ENCODE measurements at places on chromosomes 2 and 18. TPM values are rescaled to one million over a fixed set of nuclear protein-coding genes. Genes with fewer than 3 reads are reported as not detected.

Gene FEV
- not detected for polyA plus RNA-seq

Gene UGT1A5
- polyA plus RNA-seq, result not detected

Gene MC2R
- polyA plus RNA-seq, result not detected

- no peak for DNase-seq
These were observed 72.5 kb upstream of the NYAP2 start for GRCh38 chr2:225326969-225327368.

DNA sequence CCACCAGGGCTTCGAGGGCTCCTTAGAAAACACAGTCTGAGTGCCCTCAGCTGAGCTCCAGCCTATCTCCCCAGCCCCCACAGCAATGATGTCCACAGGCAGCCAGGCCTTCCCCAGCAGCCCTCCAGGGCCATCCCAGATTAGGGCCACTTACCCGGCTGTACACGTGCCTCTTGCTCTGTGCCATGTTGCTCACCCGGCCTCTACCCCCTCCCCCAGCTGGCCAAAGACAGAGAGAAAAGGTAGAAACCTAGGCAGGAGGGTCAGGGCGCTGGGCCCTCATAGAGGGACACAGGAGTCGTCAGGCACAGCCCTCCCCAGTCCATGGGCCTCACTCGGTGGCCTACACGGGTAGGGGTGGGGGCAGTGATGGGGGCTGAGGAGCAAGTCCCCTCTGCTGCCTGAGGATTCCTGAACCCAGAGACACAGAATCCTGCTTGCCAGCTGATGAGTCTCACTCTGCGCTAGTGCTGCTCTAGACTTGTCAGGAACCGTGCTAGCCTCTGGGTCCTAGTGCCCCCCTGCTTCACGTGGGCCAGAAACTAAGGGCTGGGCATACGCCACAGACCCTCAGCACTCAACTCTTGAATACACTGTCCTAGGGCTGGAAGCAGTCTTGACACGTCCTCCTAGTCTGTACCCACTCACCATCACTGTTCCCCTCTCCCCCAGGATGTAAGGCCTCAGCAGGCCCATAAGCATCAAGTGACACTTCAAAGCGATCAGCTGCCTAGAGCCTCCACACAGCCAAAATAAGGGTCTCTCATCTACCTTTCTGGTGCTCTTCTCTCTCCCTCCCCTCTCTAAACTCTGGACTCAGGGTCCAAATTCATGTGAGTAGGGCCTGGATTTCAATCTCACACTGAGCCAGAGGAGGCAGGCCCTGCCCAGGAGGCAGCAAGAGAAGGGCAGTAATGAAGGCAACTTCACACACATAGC is at the start of gene DCTN1:
Gene DCTN1, minus strand, starts transcription at position 461 of the 939 bp plus-strand sequence. Its CDS starts 274 bp downstream, at position 187.
- peak; percentile 45 for DNase-seq

- no peak for DNase-seq
These were observed 6.9 kb downstream of the INHA start for GRCh38 chr2:219578811-219579613.

DNA sequence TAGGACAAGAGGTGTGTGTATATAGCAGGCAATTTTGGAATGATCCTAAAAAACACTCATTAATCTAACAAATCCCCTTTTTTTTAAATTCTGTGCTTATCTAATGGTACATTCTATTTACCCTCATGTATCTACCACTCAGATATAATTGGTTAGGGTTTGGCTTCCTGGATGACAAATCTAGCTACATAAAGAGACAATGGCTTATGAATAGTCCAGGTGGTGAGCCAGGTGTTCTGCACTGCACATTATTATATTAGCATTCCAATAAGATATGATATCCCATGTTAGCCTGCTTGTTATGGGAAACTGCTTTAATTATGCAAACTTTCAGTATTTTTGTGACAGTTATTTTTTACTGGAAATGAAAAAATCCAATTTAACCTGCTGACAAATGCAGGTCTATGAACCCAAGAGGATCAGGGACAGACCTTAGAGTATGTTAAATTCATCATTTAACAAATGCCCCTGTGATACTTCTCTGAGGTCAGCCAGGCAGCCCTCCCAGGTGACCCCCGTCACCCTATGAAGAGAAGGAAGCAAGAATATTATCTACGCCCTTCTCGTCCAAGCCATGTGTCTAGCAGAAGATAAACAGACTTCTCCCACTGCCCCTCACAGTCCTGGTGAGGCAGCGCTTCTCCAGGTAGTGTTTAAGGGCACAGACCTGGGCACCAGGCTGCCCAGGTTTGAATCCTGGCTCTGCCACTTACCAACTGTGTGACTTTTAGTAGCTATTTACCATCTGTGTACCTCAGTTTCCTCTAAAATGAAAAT is 83.0 kb downstream of the ADD2 start:
- DNase-seq, result no peak

DNA sequence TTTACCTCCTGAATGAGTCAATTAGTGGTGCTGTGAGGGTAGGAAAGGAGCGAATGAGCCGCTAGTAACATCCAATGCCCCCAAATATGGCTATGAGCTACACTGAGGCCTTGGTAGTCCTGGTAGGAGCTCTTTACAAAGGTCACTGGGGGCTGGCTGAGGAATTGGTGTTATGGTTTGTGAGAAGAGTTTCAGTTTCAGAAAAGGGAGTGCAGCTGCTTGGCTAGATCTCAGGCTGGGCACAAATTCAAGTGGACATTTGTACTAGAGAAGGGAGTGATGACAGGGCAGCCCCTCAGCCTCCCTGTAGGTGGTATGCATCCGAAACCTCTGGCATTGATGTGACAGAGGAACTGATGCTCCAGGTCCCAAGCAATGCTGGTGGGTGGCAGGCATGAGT is 13.9 kb upstream of the PAIP2B start:
- no peak for DNase-seq

- no peak for DNase-seq
These were observed 687.8 kb downstream of the SLC4A3 start for GRCh38 chr2:220315098-220315823.
